ENCODE measurements at places on chromosomes 6 and 20.
A peak's percentile ranks its signal among the peaks of the same experiment; 100 is the strongest.

GRCh38 chr6:1312473-1313367 is 822 bp downstream of the FOXQ1 start:
- no peak for DNase-seq

- no peak for DNase-seq
Measured at GRCh38 chr6:147179809-147180208, 24.4 kb upstream of the STXBP5 start.

GRCh38 chr6:123030282-123030681 is 34.2 kb downstream of the CLVS2 start:
- DNase-seq = no peak

GRCh38 chr20:7207186-7207798 is 439.8 kb downstream of the BMP2 start:
- DNase-seq = no peak

- DNase-seq = no peak
Measured at GRCh38 chr6:170137176-170137891, 153.5 kb downstream of the DLL1 start.

DNA sequence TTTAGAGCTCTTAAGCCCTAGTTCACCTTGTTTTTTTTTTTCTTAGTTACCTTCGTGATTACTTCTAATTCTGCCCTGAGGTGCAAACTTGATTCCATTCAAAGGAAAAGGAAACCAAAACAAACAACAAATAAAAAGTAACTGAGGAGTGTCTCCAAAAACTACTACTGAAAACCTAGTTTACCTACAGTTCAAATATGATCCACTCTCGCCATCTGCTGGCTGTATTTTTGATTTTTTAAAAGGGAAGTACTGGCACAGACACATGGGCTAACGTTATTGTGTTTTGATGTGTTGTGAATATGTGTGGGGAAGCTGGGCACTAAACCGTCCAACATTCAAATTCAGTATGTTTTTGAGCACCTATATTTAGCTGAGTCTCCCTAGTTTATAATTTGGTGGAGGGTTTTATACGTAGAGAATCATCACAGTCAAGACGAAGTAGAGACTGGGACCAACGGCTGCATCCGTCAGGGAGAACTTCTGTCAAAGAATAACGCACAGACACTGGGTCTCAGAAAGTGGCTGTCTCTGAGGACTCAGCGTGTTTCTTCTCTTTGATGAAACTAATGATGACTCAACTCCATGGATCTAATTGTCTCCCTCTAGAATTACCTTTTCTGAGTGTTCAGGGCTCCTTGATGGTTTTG is 373.5 kb upstream of the BTBD3 start:
- peak; percentile 66 for DNase-seq

All from thymus (tissue), 14 donors.